ENCODE measurements at places on chromosomes 7 and 10.
A peak's percentile ranks its signal among the peaks of the same experiment; 100 is the strongest.

DNA sequence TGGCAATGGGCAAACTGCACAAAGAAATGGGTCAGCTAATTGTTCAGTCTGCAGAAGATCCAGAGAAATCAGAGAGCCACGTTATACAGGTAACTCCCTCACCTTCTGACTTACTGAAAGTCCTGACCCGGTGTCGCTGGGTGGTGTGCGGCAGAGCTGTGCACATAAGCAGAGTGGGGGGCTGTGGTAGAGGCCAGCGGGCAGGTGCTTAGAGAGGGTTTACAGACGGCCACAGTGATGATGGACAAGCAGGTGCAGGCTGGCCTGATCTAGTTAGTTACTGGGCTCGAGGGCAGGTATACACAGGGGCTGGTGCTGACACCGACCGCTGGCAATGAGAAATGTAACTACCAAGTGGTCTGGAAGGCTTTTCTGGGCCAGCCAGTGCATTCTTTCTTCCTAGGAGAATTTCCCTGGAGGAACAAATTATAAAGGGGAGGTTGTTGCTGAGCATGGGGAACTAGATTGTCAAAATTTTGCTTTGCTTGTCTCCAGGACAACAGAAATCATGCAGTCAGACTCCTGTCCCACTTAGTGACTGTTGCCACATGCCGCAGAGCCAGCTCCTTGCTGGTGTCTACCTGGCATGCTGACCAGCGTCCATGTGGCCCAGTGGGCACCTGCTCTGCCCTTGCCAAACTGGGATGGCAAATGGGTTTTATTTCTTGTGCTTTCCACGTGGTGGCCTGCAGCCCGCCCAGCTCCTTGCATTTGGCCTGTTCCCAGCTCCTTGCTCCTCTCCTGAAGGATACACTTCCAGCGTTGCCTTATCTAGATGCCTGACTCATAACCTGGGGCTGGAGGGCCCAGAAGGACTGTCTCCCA, 28.8 kb downstream of the DENND10 start:
- no peak for DNase-seq

GRCh38 chr7:101112233-101112632, 14.7 kb upstream of the SERPINE1 start:
- no peak for DNase-seq

- DNase-seq, result no peak
Measured at GRCh38 chr7:35038354-35038753, 1.1 kb upstream of the DPY19L1 start.

GRCh38 chr10:31929261-31930022, 811 bp upstream of the ARHGAP12 start:
- DNase-seq, result peak; percentile 54

DNA sequence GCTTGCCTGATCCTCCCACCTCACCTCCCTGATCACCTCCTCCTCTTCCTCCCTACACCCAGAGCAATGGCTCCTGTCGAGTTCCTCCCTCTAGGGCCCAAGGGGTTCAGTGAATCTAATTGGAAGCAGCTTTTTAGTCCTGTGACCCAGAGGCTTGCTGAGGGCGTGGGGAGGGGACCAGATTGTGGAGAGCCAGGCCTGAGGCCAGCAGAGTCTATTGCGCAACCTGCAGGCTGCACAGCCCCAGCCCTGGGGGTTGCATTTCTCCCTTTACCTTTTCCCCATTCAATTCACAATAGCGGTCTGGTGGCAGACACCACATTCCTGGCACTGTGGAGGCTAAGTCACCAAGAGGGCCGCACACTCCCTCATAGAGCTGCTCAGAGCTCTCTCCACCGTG, 32.5 kb downstream of the GHRHR start:
- no peak for DNase-seq

- no peak for DNase-seq
Measured at GRCh38 chr7:129169686-129170440, 18.6 kb upstream of the SMO start.

- peak; percentile 7 for DNase-seq
Measured at GRCh38 chr7:17233603-17234002, 64.8 kb upstream of the AHR start.

DNA sequence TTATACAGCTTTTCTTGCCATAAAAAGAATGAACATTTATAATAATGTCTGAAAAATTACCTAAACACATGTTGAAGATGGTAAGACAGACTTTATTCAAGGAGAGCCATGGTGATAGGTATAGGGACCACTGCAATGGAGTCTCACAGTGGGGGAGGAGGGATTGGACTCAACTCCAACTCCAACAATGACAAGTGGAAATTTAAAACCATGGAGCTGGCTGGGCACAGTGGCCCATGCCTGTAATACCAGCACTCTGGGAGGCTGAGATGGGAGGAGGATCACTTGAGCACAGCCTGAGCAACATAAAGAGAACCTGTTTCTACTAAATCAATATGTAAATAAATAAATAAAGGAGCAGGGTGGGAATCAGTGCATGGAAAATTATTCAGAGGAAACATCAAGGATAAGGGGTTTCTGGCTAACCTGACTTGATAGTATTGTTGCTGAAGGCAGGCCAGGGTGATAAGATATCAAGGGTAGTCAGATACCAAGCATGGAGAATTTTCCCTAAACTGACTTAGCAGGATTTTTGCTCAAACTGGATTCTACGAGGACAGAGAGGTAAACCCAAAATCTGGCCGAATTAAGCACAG, 19.5 kb upstream of the MICU1 start:
- DNase-seq, result no peak

DNA sequence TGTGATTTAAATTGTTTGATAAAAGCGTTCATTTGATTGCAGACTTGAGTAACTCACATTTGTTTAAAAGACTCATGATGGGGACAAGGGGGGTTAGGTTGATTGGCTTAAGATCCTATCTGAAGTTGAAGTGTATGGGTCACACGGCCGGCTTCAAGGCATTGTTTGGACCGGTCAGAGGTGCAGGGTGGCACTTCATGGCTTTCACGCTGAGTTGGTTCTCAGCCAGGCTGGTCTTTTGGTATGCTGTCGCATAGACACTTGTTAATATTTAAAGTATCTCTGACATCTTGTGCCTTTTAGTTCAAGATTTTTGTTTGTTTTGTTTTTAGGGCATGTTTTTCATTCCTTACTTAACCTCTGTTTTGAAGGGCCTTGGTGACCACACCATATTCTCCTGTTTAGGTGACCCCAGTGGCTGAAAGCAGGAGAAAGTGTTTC, 58.1 kb downstream of the CCNY start:
- no peak for DNase-seq

DNA sequence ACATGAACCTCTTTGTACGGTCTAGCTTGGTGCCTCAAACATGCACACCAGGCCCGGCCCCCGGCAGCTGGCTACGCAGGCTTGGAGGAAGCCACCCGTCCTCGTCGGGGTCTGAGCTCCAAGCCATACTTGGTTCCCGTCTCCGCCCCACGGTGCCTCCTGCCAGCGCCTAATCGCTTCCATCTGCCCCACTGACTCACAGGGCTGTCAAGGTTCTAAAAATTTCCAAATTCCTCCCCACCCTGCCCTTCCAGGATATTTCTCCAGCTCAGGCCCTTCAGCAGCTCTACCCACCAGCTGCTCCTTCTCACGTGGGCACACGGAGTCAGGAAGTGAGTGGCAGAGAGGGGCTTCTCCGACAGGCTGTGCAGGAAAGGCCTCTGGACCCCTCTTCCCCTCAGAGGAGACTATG, 38.8 kb downstream of the TMEM270 start:
- DNase-seq, result peak; percentile 99

DNA sequence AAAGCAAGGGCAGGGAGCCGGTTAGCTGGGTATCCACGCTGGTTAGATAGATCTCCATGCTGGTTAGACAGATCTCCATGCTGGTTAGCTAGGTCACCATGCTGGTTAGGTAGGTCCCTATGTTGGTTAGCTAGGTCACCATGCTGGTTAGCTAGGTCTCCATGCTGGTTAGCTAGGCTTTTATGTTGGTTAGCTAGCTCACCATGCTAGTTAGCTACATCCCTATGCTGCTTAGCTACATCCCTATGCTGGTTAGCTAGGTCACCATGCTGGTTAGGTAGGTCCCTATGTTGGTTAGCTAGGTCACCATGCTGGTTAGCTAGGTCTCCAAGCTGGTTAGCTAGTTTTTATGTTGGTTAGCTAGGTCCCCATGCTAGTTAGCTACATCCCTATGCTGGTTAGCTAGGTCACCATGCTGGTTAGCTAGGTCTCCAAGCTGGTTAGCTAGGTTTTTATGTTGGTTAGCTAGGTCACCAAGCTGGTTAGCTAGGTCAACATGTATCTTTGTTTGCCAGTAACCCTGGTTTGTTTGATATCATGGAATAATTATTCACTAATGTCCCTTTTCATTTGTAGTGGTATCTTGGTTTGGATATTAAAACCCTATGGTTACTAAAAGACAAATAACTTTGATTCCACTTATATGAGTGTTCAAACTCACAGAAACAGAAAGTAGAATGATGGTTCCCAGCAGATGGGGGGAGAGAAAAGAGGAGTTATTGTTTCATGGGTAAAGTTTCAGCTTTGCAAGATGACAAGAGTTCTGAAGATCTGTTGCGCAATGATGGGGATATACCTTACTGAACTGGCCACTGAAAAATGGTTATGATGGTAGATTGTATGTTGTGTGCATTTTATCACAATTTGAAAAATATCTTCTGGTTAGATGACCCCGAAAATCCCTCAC, 136.2 kb downstream of the PRPF18 start:
- peak; percentile 30 for DNase-seq

DNA sequence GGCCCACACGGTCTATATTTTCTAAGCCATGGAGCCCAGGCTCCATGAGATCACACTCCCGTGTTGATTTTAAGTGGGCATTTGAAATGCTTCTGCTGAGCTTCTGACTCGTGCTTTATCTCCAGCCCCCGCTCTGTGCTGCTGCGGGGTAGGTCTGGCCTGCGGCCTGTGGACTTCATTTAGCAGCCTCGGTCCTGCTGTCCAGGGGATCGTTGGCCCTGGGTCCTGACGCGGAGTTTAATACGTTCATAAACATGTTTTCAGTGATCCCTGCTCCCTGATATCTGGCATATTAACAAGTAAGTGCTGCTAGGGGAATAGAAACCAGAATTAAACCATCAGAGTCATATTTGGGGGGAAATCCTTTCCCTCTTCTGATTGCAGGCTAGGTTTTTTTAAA, 540.3 kb upstream of the MGMT start:
- DNase-seq, result no peak

DNA sequence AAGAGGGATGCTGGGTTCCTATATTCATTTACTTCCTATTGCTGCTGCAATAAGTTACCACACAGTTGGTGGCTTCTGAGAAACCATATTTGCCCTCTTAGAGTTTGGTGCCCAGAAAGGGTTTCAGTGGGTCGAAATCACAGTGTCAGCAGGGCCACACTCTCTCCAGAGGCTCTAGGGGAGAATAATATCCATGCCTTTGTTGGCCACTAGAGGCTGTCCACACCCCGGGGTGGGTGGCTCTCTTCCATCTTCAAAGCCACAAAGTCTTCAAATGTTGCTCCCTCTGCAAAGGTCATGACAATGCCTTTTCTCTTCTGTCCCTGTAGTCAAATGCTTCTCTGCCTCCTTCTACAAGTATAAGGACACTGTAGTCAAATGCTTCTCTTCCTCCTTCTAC, 989.4 kb downstream of the CCSER2 start:
- no peak for DNase-seq

DNA sequence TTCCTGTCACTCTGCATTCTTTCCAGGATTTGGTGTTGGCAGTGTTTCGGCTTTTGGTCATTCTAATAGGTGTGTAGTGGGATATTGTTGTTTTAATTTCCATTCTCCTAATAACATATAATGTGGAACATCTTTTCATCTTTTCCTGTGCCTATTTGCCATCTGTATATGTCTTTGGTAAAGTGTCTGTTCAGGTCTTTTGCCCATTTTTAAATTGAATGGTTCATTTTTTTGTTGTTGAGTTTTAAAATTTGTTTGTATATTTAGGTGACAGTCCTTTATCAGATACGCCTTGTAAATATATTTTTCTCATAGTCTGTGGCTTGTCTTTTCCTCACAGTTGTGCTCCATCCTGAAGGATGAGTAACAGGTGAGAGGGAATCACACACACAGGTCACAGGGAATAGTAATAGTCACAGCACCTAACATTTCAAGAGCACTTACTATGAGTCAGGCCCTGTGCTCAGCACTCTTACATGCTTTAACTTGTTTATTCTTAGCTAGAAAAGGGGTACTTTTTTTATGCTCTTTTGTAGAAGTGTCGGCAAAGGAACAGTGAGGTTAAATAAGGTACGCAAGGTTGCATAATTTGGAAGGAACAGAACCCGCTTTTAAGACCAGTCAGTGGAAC, 117.1 kb upstream of the GATA3 start:
- DNase-seq, result no peak

DNA sequence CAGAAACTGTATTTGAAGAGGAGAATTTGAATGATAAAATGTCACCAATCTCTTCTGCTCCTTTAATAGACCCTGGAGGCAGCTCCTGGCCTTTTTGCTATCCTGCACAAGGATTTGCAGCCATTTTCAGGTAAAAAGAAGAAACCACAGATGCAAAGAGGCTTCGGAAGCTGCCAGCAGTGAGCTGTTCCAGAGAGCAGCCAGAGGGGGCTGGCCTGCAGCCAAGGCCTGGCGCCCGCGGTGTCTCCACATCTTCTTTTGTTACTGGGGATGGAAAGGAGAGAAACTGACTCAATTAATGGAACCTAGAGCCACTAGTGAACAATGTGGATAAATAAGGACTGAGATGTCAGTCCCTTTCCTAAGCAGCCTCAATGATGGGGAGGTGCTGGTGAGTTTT, 23.9 kb upstream of the GPR26 start:
- no peak for DNase-seq

- DNase-seq, result no peak
Measured at GRCh38 chr7:721619-722248, 4.8 kb upstream of the DNAAF5 start.

DNA sequence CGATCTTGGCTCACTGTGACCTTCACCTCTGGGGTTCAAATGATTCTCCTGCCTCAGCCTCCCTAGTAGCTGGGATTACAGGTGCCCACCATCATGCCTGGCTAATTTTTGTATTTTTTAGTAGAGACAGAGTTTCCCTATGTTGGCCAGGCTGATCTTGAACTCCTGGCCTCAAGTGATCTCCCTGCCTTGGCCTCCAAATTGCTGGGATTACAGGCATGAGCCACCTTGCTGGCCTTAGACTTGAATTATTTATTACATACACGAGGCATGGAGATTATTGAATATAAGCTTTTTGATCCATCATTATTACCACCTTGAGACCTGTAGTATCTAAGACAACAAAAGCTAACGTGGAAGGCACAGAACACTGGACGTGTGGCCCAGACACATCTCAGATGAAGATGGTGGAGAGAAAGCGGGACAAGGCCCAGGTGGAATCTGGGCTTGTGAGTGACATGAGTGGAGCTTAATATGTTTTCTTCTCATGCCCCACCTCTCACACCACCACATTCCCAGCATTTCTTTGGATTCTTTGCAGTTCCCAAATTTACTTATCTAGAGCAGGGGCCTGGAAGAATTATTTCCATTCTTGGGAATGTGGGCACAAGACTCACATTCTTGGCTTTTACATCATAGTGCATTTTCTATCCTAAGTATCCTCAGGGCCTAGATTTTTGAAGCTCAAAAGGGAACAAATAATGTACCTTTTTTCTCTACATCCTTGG, 76.6 kb downstream of the SUGCT start:
- DNase-seq, result peak; percentile 63

DNA sequence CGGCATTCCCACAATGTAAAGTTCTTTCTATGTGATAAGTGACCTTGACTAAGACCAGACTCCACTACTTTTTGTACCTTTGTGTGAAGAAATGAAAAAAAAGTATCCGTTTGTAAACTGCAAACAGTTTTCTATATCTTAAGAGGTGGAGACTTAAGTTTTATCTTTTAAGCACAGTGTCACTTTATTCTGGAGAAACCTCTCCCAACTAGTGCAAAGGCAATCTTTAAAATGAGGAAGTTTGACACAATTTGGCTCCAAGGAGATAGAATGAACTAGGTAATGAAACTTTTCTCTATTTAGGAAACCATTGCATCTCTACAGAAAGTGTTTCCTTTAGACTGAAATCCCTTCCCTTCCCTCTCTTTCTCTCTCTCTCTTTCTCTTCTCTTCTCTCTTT, 122.9 kb downstream of the SAMD9 start:
- no peak for DNase-seq
